ENCODE measurements at places on chromosomes 11 and 22.

DNA sequence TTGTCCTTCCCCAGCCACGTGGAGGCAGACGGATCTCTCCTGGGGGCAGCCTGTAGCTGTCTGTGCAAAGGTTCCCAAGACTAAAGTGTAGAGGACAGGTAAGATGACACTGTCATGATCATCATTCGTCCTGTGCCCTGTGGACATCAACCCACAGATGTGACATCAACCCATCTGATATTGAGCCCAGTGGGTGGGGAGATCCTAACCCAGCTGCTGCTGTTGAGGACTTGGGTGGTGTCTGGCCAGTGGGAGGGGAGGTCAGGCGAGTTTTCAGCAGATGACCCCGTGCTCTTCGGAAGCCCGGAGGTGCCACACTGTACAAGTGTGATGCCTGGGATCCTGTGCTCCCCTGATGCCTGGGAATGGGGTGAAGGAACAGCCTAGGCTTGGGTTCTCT is 1.2 kb upstream of the GAL start:
- DNase-seq, result no peak

- DNase-seq, result no peak
Observed at GRCh38 chr22:25172153-25172552, 27.5 kb upstream of the CRYBB3 start.

DNA sequence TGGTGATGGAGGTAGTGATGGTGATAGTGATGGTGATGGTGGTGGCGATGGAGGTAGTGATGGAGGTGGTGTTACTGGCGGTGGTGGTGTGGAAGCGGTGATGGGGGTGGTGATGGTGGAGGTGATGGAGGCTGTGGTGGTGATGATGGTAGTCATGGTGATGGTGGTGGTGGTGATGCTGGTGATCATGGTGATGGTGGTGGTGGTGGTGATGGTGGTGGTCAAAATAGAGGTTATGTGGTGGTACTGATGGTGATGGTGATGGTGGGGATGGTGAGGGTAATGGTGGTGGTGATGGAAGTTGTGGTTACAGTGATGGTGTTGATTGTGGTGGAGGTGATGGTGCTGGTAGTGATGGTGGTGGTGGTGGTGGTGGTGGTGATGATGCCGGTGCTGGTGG is 199.2 kb downstream of the IGLL1 start:
- no peak for DNase-seq

DNA sequence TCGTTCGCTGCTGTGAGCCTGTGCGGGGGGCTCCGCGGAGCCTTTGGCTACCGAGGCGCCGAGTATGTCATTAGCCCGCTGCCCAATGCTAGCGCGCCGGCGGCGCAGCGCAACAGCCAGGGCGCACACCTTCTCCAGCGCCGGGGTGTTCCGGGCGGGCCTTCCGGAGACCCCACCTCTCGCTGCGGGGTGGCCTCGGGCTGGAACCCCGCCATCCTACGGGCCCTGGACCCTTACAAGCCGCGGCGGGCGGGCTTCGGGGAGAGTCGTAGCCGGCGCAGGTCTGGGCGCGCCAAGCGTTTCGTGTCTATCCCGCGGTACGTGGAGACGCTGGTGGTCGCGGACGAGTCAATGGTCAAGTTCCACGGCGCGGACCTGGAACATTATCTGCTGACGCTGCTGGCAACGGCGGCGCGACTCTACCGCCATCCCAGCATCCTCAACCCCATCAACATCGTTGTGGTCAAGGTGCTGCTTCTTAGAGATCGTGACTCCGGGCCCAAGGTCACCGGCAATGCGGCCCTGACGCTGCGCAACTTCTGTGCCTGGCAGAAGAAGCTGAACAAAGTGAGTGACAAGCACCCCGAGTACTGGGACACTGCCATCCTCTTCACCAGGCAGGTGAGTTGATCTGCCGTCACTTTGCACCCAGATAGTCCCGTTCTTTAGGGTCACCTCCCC is 1.0 kb downstream of the ADAMTS15 start:
- no peak for DNase-seq

- DNase-seq, result no peak
Observed at GRCh38 chr11:1707751-1708150, 10.8 kb downstream of the KRTAP5-6 start.

DNA sequence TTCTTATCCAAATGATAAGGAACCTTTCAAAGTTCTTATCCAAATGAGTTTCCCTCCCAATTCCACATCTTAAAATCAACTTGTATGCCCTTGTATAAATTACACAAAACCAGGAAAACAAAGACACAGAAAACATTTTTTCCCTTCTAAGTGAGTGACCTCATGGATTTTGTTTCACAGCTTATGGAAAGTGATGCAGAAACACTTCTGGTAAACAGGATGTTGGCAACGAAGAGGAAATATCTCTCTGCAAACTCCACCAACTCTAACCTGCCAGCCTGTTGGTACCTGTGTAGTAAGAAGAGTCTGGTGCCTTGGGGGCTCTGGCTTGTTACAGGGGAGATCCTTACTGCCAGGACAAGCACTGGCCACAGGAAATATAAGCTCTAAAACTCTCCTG is 57.0 kb downstream of the CELSR1 start:
- no peak for DNase-seq

GRCh38 chr11:32562839-32563599 is 20.6 kb upstream of the EIF3M start:
- DNase-seq, result no peak

- no peak for DNase-seq
Observed at GRCh38 chr11:107598225-107599139, 7.5 kb downstream of the ELMOD1 start.

GRCh38 chr11:71221201-71221600 is 31.2 kb downstream of the SHANK2 start:
- no peak for DNase-seq

DNA sequence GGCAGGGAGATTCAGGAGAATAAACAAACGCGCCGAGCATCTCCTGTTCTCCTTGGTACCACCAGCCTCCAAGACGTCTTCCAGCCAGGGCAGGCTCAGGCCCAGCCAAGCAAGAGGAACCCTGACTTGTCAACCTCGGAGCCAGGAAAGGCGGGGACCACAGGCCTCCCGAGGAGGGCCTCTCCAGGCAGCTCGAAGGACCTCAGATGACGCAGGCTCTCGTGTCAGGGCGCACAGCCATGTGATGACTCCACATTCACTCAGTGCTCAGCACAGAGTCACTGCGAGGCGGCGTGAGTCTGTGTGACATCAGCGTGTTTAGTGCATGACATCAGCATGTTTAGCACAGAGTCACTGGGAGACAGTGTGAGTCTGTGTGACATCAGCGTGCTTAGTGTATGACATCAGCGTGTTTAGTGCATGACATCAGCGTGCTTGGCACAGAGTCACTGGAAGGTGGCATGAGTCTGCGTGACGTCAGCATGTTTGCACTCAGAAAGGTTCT is 241.4 kb downstream of the BRD1 start:
- no peak for DNase-seq

DNA sequence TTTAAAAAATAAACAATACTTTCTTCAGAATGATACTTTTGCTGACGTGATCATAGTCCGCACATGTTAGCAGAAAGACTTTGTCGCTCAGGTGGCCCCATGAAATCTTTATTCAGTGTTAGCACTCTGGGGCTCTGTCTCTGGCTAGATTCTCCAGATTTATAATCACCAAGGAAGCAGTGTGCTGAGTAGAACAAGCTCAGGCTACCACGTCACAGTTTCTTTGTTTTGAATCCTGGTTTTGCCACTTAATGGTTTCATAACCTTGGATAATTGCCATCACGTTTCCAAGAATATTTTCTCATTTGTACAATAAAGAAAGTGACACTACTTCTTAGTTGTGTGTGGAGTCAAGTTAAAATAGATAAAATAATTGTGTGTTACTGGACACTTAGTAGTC is 3.9 kb upstream of the MUC15 start:
- no peak for DNase-seq

GRCh38 chr11:21564095-21564494 is 628.8 kb upstream of the ANO5 start:
- DNase-seq, result no peak

DNA sequence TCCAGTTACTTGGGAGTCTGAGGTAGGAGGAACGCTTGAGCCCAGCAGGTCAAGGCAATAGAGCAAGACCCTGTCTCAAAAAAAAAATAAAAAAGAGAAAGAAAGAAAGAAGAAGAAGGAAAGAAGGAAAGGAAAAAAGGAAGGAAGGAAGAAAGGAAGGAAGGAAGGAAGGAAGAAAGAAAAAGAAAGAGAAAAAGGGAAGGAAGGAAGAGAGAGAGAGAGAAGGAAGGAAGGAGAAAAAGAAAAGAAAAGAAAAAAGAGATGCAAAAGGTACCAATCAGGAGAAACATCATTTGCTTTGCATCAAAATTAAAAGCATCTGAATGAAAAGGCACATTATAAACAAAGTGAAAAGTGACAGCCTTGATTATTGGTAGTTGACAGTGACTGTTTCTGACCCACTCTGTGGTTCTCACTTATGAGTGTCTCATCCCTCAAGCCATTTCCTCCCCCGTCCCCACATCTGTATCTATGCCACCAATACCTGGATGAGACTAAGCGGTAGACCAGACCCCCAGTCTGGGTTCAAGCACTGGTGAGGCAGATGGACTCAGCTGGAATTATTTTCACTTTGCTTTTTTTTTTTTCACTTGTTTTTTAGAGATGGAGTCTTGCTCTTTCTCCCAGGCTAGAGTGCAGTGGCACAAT is 33.0 kb upstream of the XBP1 start:
- no peak for DNase-seq

- no peak for DNase-seq
Observed at GRCh38 chr11:73055655-73056354, 86.3 kb downstream of the FCHSD2 start.

- DNase-seq, result peak; percentile 93
Observed at GRCh38 chr11:13595166-13595565, 73.3 kb upstream of the FAR1 start.

- DNase-seq, result peak; percentile 14
Observed at GRCh38 chr11:14148653-14149273, 186.2 kb downstream of the SPON1 start.

GRCh38 chr11:35662649-35663407 is at the start of gene TRIM44:
Gene TRIM44, plus strand, starts transcription at chr11:35662775. Its CDS starts 337 bp downstream, at chr11:35663112.
- DNase-seq, result peak; percentile 66

- no peak for DNase-seq
Observed at GRCh38 chr11:113725407-113725806, 19.3 kb upstream of the TMPRSS5 start.

- no peak for DNase-seq
Observed at GRCh38 chr11:3684129-3684818, 13.1 kb upstream of the CHRNA10 start.

GRCh38 chr22:37416827-37417226 is 10.5 kb downstream of the ELFN2 start:
- DNase-seq, result no peak

- DNase-seq, result no peak
Observed at GRCh38 chr11:79076526-79077115, 364.2 kb downstream of the TENM4 start.

- peak; percentile 23 for DNase-seq
Observed at GRCh38 chr11:132685174-132685611, 847.1 kb downstream of the OPCML start.

DNA sequence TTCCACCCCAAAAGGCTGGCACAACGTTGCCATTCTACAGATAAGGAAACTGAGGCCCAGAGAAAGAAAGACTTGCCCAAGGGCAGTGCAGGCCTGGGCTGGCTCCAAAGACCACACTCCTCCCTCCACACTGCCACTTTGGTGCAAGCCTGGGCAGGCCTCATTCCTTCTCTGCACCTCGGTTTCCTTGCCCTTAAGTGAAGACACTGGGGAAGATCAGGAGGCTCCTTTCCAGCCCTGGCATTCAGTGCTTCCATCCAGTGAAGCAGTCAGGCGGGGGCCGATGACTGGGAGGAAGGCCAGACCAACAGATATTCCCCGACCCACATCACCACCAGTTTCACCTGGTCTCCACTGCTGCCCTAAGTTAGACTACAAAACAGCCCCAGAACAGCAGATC is 18.3 kb upstream of the TCF20 start:
- DNase-seq, result no peak

DNA sequence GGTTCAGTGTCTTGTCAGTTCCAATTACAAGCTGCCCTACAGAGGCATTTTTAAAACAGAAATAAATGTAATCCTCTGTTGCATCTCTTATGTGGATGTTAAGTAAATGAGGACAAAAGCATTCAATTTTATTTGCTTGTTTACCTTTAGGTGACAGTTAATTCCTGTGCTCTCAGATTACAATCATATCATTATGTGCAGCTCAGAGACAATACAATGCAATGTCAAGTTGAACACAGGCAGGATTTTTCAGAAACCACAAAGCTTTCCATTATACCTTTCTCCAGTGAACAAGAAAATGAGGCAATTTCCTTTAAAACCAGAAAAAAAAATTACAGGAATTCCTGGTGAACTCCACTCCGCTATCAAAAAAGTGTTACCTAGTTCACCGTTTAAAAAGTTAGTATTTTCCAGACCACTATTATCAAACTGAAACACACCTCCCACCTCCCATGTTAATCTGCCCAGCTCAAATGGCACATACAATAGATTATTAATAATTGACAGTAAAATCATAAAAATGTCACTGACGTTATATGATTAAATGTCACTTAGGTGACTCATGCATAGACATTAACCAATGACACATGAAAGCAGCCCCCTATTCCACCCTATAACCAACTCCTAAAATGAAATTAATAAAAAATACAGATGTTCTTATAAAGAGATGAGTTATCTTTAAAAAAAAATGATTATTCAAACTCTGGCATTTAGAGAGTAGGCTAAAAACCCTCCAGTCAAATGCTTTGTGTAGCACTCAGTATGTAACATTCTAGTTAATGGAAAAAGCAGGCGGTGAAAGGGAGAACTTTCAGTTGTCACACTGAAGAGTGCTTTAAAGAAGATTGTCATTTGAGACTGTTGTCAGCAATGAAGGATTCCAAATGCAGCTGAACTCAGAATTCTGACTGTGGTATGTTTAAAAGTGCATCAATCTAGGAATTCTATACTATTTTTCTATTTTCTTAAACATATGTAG is 98.6 kb downstream of the MUC15 start:
- DNase-seq, result no peak

- no peak for DNase-seq
Observed at GRCh38 chr22:24370401-24370800, 57.0 kb upstream of the ADORA2A start.

DNA sequence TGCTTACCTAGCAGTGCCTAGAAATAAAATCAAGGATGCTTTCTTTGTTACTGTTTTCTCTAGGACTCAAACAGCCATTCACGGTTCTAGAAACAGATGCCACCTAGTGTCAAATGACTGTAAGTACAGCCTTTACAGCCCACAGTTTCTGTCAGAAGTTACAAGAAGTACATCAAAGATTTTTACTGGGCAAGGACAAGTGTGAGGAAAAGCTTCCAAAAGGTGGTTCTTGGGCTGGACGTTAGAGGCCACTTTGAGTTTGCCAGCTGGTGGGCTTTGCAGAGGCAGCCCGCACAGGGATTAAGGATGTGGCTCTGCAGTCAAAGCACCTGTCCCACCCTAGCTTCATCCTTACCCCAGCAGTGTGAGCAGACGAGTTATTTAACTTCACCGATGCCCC is 6.9 kb downstream of the KMT5B start:
- peak; percentile 29 for DNase-seq

GRCh38 chr11:61760946-61761345 is 8.5 kb downstream of the MYRF start:
- DNase-seq, result no peak

GRCh38 chr22:35637254-35637653 is 11.0 kb upstream of the APOL6 start:
- no peak for DNase-seq

GRCh38 chr11:87300640-87301380 is 263.1 kb downstream of the TMEM135 start:
- no peak for DNase-seq

GRCh38 chr11:93905384-93905783 is 55.0 kb upstream of the VSTM5 start:
- peak; percentile 35 for DNase-seq

Measured in HS-27A (cell line).